ENCODE measurements at places on chromosomes 4 and X.

DNA sequence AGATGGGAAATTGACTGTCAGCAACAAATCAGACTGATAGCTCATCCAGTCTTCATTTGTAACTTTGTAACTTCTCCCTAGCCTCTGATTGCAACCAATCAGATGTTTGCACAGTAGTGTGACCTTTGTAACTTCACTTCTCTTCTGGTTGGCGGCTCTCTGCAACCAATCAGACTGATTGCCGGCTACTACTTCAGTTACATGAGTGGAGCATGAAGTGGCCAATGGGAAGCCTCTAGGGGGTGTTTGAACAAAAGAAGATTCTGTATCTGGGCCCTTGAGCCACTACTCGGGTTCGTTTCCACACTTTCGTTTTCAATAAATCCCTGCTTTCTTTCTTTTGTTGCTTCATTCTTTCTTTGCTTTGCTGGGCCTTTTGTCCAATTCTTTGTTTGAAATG is 1285.8 kb downstream of the TECRL start:
- DNase-seq, result no peak

DNA sequence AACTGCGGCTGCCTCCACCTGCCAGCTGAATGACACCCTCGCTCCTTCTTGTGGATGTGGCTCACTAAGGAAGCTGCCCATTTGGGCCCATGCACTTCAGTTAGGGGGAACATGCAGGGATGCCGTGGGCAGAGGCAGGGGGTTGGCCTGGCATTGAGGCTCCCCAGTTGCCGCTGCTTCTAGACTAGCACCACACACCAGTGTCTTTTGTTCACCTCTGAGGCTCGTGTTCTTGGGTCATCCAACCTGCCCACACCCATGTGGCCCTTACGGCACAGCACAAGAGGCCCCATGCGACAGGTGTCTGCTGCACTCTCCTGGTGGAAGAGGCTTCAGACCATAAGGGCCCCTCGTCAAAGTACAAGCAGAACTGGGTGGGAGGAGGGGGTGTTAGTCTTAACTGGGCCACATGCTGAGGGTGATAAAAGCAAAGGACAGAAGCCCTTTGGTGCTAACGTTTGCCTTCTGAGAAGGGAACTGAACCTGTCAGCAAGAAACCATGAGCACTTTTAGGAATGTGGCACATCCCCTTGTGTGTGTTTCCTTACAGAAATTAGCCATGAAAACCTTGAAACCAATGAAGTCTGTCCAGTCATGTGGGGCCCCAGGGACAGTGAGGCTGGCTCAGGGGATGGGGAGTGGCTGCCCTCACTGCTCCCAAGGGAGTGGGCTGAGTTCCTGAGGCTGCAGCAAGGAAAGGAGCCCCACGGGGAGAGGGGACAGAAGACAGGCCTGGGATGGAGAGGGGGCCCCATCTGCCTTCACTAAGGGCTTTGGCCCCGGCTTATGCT is 39.2 kb downstream of the MAP7D3 start:
- no peak for DNase-seq

DNA sequence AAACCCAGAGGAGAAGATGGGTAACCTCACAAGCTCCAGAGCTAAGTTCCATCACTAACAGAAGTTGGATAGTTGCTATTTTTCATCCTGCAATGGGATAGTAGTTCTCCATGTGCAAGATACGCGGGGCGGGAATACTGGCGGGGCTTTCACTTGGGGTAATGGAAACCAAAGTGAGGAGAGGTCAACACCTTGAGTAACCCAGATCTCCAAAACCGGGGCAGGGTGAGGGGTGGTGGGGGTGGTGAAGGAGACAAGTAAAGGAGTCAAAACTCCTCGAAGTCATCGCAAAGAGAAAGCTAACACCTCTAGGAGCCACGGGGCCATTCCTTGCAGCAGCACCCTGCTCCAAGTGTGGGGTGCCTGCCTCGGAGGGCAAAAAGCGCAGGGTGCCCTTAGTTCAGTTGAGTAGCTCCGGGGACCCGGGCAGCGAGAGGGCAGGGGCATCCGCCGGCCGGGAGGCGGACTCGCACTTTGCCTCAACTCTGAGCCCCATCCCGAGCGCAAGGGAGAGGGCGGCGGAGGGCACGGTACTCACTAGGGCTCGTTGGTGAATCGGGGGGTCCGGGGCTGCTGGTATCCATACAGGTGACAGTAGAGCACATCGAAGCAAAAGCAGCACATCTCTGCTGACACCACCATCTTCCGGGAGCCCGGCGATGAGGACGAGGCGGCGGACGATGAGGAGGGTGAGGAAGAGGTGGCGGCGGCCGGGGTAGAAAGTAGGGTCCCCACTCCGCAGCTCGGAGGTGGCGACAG is 645 bp downstream of the AMMECR1 start:
- DNase-seq, result peak; percentile 17

- no peak for DNase-seq
Observed at GRCh38 chr4:61239250-61239649, 39.1 kb downstream of the ADGRL3 start.
